CD4-positive, alpha-beta T cell treated with Interleukin-21 for 1 hour (primary cell): ENCODE measurements at places on chromosomes 3 and 15.

GRCh38 chr3:67534594-67534993 lies 119.8 kb downstream of the SUCLG2 start:
- no peak for DNase-seq

DNA sequence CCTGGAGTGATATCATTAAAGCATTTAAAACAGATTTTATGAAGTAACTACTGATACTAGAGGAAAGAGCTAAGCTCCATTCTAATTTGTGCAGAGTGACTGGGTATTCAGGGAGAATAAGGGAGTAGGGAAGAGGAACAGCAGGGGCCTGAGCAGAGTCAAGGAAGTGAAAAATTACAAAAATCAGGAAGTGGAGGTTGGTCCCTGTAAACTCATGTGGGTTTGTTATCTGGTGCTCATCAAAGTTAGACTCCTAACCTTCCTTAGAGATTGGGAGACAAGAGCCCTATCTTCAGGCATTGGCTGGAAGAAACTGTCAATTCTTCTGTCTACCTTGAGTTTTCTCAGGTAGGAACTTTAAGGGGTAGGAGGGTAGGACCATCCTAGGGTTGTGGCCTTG lies 82.5 kb downstream of the NEK11 start:
- no peak for DNase-seq

GRCh38 chr3:65761446-65762234 lies 277.1 kb downstream of the MAGI1 start:
- DNase-seq, result no peak

GRCh38 chr3:146473726-146474125 lies 4.4 kb upstream of the PLSCR2 start:
- DNase-seq, result no peak

DNA sequence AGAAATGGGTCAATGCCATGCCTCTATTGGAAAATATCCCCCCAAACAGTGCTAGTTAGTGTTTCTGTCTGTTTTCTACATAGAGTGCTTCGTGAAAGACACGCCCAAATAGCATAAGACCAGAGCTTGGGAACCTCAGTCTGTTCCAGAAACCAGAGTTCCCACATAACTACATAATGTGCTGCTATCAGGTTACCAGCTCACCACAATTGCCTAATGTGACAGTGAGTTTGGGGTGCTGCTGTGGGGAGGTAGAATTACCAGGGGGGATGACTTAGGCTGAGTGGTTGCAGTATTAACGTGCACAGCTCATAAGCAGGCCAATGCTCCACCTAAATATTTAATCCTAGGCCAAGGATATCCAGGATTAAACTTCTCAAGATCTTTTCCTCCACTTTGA lies 39.2 kb downstream of the DUT start:
- DNase-seq, result no peak

DNA sequence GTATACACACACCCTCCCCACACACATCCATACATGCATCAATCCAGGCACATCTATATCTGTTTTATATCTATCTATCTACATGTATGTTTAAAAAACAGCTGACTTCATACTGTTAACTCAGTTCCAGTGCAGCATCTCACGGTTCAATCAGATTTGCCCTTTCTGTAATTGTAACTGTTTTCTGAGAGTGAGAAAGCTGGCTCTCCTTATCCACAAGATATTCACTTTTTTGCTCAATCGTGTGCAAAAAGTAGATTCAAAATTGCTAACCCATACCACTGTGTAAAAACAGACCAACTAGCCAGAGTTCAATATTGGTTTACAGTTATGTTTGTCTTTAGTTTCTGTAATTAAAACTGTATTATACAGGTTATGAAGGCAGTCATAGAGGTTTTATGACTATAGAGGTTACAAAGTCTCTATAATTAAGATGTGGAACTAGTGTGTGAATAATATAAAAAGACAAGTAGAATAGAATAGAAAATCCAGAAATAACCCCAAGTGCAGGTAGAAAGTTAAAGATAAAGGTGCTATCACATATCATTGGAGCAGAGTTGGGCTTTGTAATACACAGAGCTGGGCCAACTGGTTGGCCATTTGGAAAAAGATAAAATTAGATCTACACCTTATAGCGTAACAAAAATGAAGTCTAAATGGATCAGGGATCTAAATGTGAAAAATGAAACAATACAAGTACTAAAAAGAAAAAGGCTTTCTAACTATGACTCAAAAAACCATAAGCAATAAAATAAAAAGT lies 20.1 kb upstream of the MCF2L2 start:
- no peak for DNase-seq

DNA sequence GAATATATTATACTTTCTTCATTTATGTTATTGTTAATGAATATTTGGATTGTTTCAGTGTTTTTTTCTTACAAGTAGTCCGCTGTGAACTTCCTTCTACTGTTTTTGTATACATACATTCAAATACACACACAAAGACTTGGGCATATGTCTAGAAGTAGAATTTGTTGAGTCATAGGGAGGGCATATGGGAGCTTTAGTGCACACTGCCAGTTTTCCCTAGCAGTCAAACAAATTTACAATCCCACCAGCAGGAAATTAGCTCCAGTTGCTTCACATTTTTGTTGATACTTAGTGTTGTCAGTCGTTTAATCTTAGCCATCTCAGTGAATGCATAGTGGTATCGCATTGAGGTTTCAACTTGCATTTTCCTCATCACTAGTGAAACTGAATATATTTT lies 492.3 kb downstream of the DIPK2A start:
- no peak for DNase-seq

DNA sequence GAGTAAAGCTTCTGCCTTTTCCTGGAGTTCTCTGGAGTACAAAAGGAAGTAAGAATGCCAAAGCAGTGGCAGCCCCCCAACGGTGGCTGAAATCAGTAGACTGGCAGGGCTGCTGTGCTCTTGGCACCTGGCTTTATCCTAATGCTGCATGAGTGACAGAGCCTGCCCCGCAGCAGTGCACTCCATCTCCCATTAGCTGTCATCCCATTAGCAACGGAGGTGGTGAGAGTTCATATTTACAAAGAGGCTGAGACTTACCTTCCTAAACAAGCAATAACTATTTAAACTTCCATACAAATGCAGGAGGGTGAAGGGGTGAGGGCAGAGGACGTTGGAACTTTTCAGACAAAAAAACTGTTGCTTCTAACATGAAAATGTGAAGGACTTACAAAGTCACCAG lies 51.9 kb downstream of the SERPINI1 start:
- DNase-seq, result no peak

DNA sequence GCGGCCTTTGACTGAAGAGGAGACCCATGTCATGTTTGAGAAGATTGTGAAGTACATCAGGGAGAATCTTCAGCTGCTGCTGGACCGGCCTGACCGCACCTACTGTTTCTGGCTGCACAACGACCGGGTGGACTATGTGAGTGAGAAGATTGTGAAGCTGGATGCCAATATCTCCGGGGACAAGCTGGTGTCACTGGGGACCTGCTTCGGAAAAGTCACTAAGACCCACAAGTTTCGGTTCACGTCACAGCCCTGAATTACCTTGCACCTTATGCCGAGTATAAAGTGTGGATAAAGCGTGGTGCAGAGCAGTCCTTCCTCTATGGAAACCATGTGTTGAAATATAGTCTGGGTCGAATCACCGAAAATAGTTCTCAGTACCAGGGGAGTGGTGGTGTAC lies 16.0 kb upstream of the DNAJC13 start:
- DNase-seq, result no peak

DNA sequence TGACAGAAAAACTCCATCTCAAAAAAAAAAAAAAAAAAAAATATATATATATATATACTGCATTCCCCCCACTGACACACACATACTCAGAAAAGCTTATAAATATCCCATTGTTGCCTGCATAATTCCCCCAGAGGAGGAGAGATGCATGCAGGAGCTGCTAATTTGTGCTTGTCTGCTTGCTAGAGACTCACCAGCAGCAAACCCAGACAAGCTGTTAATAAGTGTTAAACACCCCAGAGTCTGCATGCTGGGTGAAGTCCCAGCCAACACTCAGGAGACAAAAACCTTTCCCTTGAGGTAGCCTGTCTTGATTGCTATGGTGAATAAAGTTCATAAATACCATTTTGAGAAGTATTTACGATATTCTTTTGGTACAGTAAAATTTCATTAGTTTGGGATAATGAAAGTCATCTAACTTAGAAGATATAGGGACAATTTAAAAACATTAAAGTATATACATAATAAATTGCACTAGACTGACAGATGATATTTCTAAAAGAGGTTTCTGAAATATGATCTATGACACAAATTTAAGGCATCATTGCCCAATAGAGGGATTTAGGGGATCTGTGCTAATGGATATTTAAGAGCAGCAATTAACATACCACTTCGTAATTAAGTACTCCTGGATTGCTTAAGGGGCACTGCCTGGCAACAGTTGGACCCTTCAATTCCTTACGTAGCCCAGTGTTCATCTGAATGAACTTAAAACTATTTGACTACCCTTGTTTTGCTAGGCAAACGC lies 400.0 kb upstream of the C2CD4B start:
- no peak for DNase-seq

- no peak for DNase-seq
These were observed 379.5 kb upstream of the SUCLG2 start for GRCh38 chr3:68033867-68034266.

- no peak for DNase-seq
These were observed 3.9 kb downstream of the SCN5A start for GRCh38 chr3:38645601-38646000.

GRCh38 chr3:176193032-176193730 lies 1004.1 kb downstream of the TBL1XR1 start:
- no peak for DNase-seq

DNA sequence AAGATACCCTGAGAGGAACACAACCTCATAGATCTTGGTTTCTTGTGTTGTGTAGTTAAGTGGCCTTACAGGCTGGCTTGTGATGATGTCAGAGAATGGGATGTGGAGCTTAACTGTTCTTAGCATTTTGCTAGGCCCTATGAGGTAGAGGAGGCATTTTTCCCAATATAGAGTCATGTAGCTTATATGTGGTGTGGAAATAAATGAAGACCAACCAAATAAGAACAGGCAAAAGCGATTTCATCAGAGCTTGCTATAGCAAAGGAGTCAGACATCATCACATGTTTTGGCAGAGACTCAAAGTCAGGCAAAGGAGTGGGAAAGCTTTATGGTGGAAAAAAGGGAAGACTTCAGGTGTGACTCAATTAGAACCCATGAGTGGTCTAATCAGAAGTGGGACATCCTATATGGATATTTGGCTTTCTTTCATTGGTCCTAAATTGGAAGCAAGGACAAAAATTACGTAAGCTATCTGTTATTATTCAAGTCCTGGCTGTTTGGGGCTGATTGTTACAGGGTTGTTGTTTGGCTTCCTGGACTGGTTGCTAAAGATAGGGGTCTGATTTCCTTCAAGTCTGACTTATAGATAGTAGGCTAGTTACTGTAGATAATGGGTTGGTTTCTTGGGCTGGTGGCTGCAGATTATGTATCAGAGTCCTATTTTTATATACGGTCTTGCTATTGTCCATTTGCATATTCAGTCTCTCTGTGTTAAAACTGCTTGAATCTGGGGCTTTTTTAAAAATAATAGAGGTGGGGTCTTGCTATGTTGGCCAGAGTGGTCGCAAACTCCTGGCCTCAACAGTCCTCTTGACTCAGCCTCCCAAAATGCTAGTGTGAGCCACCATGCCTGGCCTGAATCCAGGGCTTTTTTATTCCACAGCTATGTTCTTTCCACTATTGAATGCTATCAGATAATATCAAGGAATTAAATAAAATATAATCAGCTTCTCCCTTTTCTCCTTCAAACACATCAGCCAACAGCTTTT lies 30.3 kb upstream of the SETD2 start:
- DNase-seq, result no peak

- DNase-seq, result no peak
These were observed 142.1 kb upstream of the CHRM5 start for GRCh38 chr15:33826201-33826600.

DNA sequence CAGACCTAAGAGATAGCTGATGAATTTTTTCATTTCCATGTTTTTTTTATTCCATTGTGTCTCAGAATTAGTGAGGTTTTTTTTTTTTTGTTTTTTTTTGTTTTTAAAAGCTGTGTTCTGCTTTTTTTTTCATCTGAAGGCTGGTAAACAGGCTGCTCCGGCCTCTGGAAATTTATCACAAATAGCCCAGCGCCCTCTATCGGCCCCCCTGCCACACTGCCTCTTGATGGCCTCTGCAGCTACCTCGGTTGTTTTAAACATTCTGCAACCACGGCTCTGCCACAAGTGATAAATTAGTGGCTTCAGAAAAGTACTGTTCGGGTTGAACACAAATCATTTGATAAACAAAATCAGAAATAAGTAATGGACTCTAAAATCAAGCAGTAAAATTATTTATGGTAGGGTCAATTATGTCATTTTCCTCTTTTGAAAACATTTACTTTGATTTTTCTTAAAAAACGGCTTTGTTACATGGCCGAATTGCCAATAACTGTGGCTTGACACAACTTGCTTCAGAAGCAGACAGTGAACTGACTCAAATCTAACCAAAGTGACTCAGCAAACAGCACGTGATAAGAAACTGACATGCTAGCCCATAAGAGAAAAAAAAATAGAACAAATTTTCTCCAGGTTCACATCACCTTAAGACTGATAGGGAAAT lies 87.8 kb downstream of the RSL24D1 start:
- peak; percentile 39 for DNase-seq

DNA sequence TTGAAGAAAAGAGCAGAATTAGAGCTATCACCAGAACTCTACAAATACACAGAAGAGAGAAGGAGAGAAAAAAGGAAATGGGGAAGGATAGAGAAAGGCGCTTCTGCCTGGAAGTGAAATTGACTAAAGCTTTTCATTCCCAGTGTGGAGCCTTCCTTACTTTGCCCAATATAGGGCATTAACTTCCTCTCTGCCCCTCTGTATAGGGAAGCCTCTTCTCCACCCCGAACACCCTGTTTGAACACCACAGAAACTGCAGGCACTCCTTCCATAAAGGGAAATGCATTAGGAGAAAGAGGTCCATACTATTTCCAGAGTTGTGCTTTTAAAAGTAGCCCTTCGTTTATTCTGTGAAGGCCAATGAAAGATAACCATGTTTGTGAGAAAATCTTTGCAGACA lies 248.5 kb downstream of the RAP2B start:
- DNase-seq, result no peak
